Stimulated activated CD8-positive, alpha-beta memory T cell treated with anti-CD3 and anti-CD28 coated beads, Interleukin-4, amount 100 ng/mL, for 4 hours (primary cell): ENCODE measurements at places on chromosomes 4 and X.

GRCh38 chrX:15336023-15336413 is 695 bp upstream of the PIGA start:
- DNase-seq, result no peak

DNA sequence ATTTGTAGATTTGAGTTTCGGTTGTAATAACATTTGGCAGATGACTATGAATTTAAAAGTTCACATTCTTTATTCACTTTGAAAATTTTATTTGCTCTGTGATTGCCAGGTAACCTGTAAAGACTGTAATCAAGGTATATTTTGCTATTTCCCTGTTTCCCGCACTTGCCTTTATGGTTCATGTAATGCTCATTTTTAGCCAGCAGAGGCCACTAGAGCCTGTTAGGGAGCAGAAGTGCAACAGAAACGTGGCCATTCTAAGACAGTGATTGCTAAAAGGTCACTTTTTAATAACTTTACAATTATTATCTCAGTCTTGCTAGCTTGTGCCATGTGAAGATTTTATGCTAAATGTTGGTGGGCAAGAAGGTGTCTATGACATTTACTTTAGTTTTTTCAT is 12.4 kb downstream of the YIPF6 start:
- DNase-seq, result no peak

GRCh38 chrX:125627676-125628075 is 308.0 kb downstream of the TEX13C start:
- DNase-seq, result no peak

DNA sequence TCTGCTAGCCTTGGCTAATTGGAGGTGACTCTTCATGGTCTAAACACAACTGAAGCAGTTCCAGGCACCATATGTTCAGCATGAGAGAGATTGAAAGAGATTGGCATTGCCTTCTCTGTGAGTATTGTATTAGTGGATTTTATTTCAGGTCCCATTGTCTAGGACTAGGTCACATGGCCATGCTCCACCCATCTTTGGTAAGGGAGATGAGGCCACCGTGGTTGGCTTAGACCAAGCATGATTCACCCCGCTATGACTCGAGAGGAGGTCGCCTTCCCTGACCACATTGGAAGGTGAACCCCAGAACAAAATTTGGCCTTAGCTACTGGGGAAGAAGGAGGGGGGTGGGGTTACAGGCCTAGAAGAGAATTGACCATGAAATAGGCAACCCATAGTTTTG is 109.9 kb upstream of the BCOR start:
- peak; percentile 7 for DNase-seq

- no peak for DNase-seq
Measured at GRCh38 chr4:176587920-176588319, 204.8 kb downstream of the VEGFC start.

DNA sequence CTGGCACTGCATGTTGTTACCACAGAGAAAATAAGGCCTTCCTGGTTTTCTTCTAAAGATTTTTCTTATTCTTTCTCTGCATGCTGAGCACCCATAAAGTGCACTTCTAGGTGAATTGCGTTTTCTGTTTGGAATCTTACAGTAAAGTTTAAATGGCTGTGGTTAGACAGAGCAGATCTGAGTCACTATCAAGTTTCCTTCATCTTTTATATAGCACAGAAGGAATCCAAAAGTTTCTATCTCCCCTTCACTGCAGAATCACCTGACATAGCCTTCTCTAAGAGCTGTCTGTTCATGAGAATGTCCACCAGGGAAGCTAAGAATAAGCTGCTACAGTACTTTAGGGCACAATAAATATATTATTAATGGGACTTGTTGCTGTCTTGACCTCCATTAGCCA is 455.5 kb upstream of the FAM241A start:
- DNase-seq, result no peak

- peak; percentile 62 for DNase-seq
Measured at GRCh38 chr4:56467284-56468096, at the start of gene SRP72. Gene SRP72, plus strand, starts transcription at chr4:56467617. Its CDS starts 19 bp downstream, at chr4:56467636.

GRCh38 chr4:174474457-174475075 is 47.7 kb downstream of the HPGD start:
- DNase-seq, result no peak
